Activated T-cell treated with anti-CD3 and anti-CD28 coated beads for 24 hours (primary cell): ENCODE measurements at places on chromosomes 4 and X.

DNA sequence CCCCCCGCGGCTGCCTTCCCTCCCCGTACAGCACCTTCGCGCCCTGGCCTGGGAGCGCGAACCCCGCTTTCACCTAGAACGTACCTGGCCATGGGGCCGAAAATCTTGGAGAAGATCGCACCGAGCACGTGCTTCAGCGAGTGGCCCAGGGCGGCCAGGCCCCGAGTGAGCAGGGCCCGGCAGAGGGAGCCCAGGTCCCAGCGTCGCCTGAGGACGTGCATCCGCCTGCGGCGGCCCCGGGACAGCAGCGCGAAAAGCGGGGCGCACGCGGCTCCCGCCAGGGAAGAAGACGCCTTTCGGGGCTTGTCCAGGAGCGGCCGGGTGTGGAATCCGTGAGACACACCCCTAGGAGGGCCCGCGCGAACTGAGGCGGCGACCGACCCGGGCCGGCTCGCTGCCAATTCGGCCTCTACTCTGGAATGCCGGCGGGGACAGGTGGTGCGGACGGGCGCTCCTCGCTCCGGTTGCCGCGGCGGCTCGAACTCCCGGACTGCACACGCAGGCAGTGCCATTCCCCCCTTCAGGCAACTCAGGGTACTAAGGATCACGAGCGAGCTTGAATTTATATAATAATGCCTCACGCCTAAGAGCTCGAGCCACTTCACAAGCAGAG, at the start of gene HS6ST2:
Gene HS6ST2 (minus strand): TSS at position 539 of the 613 bp plus-strand sequence.
- DNase-seq = no peak

DNA sequence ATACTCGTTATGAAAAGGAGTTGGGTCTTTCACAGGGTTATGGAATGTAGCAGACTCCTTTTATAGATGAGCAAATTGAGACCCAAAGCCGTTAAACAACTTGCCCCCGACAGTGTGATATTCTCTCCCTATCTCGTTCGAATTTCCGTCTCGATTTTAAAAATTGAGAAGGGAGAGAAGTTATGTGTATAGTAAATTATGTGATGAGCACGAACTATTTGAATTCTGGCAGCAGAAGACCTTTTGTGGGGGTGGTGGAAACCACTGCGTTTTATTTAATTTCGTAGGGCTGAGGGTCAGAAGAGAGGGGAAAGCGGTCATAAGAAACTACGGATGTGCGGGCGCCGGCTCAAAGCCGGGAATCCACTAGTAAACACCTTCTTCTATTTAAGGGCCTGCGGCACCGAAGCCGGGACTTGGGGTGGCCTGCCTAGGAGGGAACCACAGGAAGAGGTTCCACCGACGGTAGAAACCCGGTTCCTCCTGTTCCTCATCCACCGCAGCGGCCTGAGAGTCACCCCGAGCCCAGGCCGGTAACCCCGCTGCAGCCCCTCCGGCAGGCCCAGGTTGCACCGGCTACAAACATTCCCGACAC, 1.5 kb upstream of the DDX3X start:
- peak; percentile 6 for DNase-seq

DNA sequence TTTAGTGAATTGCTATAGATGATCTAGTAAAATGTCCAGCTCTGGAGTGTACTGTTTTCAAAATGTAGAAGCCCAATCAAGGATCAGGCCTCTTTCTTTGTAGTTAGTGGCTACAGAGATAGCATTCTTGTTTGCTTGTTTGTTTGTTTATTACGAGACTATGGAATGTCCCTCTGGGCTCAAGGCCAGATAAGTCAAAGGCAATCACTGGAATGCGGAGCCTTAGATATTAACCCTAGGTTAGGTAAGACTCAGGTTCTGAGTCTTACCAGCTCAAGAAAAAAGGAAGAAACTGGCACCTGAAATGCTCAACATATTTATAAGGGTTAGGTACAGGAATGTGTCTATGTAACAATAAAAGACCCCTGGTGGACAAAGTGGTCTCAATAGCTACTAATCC, 261.5 kb downstream of the SLC7A11 start:
- DNase-seq = no peak

- DNase-seq = no peak
These were observed 61.8 kb downstream of the MAGED1 start for GRCh38 chrX:51955200-51955599.

DNA sequence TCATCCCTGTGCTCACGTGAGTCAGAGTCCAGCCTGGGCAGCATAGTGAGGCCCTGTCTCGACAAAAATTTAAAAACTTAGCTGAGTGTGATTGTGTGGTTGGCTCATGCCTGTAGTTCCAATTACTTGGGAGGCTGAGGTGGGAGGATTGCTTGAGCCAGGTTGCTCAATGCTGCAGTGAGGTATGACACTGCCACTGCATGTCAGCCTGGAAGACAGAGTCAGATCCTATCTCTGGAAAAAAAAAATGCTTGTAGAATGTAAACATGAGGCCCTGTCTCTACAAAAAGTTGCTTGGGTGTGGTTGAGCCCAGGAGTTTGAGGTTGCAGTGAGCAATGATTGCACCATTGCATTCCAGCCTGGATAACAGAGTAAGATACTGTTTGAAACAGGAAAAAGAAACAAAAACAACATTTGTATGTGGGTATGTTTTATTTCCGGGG, 11.3 kb upstream of the YTHDC1 start:
- no peak for DNase-seq

- DNase-seq = no peak
These were observed 30.6 kb upstream of the PLAC1 start for GRCh38 chrX:134688839-134689238.
